ENCODE measurements at places on chromosomes 5 and 9. TPM values are rescaled to one million over a fixed set of nuclear protein-coding genes. Genes with fewer than 3 reads are reported as not detected.

Gene IL33
- total RNA-seq, result not detected

Gene OGN
- total RNA-seq, result not detected

Gene BARX1
- total RNA-seq, result not detected

Gene SPATA31E1
- total RNA-seq, result not detected

Gene DAPK1
- 10.5 TPM for total RNA-seq

Gene CEP72
- total RNA-seq, result 4.8 TPM
